Kasumi-1 (cell line): ENCODE measurements at places on chromosomes 13 and 19.

- DNase-seq = no peak
Measured at GRCh38 chr19:38211151-38211591, 12.9 kb downstream of the DPF1 start.

GRCh38 chr19:48992581-48993174 lies 431 bp downstream of the GYS1 start:
- no peak for DNase-seq

- DNase-seq = no peak
Measured at GRCh38 chr13:30156826-30157615, 150.3 kb downstream of the KATNAL1 start.

DNA sequence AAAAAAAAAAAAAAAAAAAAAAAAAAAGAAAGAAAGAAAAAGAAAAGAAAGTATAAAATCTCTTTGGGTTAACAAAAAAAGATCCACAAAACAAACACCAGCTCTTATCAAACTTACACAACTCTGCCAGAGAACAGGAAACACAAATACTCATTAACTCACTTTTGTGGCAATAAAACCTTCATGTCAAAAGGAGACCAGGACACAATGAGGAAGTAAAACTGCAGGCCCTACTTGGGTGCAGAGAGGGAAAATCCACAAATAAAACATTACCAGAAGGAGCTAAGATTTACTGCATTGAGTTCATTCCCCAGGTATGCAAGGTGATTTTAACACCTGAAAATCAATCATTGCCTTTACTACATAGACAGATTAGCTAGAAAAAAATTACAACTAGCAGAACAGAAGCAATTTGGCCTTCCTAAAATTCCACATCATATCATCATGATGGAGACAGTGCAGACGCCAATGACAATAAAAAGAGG lies 9.6 kb upstream of the CEACAM5 start:
- DNase-seq = peak; percentile 59

- DNase-seq = no peak
Measured at GRCh38 chr19:10682397-10683063, 18.7 kb upstream of the QTRT1 start.

DNA sequence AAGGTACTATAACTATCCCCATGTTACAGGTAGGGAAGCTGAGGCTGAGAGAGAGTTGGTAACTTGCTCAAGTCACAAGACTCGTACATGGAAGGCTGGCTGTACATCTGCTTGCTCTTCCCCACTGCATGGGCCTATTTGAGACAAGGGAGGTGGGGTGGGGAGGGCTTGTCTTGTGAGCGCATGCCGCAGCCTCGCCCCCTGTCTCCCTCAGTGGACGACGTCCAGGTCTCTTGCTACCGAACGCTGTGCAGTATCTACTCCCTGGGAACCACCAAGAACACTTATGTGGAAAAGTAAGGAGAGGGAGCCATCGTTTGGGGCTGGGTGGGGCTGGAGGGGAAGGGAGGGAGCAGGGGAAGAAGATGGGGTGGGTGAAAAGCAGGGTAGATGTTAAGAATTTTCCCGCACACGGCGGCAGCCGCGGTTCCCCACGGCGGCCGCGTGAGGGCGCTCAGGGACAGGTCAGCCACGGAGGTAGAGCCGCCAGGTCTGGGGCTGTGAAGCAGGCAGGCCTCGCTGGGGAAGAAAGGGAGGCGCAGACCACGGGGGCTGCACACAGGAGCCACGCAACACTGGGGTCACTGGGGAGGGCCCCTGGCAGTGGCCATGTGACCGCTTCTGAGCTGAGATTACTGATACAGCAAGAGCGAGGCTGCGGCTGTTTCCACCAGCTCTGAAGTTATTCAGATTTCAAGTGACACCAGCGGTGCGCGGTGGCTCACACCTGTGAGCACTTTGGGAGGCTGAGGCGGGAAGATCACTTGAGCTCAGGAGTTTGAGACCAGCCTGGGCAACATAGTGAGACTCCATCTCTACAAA lies 81.5 kb downstream of the RYR1 start:
- peak; percentile 55 for DNase-seq

GRCh38 chr13:30314562-30314961 lies 7.2 kb upstream of the KATNAL1 start:
- no peak for DNase-seq

- DNase-seq = no peak
Measured at GRCh38 chr19:51187395-51188226, 37.3 kb upstream of the CD33 start.

DNA sequence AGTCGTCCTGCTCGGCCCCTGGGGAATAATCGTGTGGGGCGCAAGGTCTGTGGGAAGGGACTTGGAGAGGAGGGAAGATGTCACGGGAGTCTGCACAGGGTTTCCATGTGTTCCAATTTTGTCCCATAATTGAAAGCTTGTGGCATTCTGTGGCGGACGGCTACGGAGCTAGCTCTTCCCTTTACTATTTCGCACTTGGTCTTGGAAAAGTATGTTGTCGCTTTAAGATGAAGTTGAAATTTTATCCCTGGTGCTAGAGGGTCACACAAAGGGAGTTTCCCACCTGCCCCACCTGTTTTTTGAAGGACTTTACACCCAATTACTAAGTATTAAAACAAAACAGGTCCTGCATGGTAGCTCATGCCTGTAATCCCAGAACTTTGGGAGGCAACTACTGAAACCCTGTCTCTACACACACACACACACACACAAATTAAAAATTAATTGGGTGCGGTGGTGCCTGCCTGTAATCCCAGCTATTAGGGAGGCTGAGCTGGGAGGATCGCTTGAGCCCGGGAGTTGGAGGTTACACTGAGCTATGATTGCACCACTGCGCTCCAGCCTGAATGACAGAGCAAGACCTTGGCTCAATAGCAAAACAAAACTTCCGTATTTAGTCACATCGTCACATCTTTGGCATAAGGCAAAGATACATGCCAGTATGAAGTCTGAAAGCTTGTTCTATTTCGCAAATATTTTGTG lies 967 bp upstream of the TPT1 start:
- peak; percentile 37 for DNase-seq

GRCh38 chr19:57314146-57314545 lies 6.1 kb upstream of the ZNF543 start:
- DNase-seq = no peak

- no peak for DNase-seq
Measured at GRCh38 chr19:49710372-49710951, 19.5 kb downstream of the CPT1C start.

GRCh38 chr13:40342461-40342860 lies 324.0 kb downstream of the FOXO1 start:
- DNase-seq = no peak

- no peak for DNase-seq
Measured at GRCh38 chr19:16654627-16655026, 5.3 kb downstream of the SMIM7 start.

DNA sequence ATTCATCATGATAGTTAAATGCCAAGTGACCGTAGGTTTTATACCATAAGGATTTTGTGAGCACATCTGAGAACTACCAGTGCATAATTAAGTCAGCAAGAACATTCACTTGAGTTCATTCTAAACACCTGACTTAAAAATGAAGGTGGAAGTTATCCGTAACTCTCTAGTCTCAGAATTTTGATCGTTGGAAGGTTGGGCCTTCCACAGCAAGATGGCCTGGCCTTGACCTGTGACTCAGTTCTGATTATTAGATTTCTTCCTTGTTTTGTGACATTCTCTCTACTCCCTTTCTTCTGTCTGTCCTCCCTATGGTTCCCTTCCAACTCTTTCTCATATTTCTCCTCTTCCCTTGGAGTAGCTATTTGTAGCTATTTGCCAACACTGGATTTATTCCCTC lies 20.0 kb upstream of the WDFY2 start:
- no peak for DNase-seq

- no peak for DNase-seq
Measured at GRCh38 chr19:49744946-49745381, 18.1 kb downstream of the TSKS start.

DNA sequence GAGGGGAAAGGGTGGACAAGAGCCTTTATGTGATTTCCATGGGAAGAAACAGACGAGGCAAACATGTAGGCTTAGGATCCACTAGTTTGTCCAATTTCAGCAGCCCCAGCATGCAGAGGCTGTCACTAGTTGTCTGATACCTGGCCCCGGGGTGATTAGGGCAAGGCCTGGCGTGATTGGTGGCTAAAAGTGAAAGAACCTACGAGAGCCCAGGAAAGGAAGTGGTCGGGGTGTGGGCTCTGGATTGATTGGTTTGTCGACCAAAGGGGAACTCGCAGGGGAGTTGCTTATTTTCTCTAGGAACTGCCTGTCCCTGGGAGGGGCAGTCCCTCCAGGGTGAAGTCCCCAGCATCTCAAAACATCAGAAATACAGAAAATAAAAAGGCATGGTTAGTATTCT lies 64.2 kb upstream of the UQCRFS1 start:
- DNase-seq = no peak

DNA sequence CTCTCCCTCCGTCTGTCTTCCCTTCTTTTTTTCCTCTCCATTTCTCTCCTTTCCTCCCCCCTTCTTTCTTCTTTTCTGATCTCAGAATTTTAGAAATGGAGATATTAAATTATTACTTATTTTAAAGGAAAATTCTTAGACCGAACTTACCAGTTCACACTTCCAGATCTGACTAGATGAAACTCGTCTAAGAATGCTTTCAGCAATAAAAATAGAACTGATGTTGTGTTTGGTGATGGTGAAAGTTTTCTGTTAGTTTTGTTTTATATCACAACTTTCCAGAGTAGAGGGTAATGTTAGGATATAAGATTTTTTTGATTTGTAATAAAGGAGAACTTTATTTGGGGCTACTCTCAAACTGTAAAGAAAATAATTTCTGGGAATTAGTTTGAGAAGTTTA lies 29.9 kb downstream of the UCHL3 start:
- no peak for DNase-seq

DNA sequence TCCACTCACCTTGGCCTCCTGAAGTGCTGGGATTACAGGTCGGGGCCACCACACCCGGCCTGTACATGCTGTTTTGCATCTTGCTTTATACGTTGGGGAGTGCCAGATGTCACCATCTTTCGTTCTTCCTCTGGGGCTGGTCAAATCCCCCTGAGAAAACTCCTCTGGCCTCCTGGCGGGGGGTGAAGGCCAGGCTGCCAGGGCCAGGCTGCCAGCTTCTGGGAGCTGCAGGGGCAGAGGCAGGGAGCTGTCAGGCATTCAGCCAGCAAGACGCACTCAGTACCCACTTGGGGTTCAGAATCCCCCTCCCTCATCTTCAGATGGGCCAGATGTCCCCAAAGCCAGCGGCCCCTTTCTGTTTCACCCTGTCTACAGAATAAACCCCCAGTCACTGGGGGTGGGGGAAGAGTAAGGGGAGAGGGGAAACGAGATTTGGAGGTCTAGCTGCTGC lies 16.1 kb downstream of the ZSWIM9 start:
- DNase-seq = no peak

- no peak for DNase-seq
Measured at GRCh38 chr19:18203408-18203862, 407 bp downstream of the RAB3A start.

DNA sequence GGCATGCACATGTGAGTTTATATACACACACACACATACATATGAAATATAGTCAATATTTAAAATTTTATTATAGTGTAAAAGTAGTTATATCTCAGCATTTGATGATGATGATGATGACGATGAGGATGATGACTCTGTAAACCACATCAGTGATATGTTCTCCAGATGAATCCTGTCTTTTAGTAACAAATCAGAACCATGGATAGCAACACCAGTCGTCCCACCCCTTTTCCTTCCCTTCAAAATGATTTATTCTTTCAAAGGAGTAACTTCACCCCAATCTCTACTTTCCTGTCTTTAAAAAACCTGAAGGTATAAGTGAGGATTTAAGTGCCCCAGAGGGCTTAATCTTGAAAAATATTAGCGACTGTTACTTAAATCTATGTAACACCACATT lies 74.1 kb downstream of the DCLK1 start:
- DNase-seq = peak; percentile 1

DNA sequence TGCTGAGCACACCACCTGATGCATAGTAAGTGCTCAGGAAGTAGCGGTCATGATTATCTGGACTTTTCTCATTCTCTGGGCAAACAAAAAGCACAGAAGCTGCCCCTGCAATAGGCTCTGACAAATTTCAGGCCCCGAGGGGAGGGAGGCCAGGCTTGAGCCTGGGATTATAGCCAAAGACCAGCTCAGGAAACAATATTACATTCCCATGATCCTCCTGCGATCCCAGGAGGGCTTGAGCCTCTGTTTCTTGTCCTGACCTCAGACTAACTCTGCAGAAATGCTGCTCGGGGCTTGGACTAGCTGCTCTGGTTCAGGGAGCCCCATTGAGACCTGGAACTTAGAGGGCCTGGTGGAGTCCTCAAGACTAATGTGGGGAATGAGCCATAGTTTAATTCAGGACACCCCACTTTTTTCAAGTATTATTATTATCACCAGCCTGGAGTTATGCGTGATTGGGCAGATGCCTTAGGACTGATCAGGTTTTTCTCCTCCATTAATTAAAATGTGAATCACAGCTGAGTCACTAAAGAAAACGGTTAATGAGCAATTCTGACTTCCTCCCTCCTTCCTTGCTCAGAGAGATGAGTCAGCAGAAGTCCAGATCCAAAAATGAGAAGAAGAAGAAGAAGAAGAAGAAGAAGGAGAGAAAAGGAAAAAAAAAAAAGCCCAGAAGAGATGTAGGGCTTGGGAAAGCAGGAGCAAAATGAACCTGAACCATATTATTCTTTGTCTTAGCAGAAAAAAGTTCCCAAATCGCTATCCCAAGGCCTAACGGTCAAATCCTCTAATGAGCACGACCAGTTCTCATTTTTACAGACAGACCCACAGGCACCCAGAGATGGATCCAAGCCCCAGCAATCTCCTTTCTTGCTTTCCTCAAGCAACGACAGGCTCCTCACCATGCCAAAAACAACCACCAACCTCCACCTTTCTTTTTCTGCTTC lies 107.2 kb downstream of the CACNA1A start:
- DNase-seq = no peak

DNA sequence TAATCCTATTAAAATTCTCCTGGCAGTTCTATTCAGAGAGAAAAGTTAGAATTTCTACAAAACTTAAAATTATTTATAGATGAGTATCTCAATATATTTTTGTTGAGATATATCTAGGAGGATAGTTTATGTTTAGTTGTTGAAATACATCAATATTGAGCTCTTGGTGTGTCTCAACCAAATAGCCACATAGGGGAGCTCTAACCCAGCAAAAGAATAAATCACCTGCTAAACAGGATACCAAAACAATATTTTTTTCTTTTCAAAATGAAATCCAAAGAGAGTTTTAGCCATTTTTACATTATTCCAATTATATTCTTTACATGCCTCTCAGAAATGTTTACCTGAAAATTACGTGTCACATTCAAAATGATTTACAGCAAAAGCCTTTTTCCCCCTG lies 954.7 kb downstream of the SLITRK6 start:
- DNase-seq = peak; percentile 27

DNA sequence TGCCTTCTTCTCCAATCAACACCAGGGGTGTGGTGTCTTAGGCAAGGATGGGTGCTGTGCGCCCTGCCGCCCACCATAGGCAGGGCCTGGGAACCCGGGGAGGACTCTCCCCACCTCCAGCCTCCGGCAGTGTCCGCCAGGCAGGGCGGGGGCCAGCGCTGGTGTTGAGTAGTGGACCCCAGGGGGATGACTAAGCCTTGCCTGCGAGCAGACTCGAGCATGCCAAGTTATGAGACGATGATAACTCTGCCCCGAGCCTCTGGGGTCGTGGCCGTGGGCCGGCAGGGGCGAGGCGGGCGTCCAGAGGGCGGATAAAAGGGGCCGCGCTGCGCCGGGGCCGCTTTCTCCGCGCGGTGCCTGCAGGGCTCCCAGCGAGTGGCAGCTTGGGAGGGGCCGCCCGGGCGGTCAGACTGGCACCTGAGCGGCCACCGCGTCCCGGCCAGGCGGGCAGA lies at the start of gene MEDAG:
Gene MEDAG, plus strand, starts transcription at position 340 of the 452 bp plus-strand sequence. CDS start 245 bp downstream, outside the sequence.
- DNase-seq = no peak

- DNase-seq = no peak
Measured at GRCh38 chr13:51397262-51397941, 55.4 kb downstream of the INTS6 start.

- DNase-seq = peak; percentile 54
Measured at GRCh38 chr19:38669552-38669951, 22.1 kb downstream of the ACTN4 start.
